D341Med (cell line): ENCODE measurements at places on chromosomes 5 and 9.

DNA sequence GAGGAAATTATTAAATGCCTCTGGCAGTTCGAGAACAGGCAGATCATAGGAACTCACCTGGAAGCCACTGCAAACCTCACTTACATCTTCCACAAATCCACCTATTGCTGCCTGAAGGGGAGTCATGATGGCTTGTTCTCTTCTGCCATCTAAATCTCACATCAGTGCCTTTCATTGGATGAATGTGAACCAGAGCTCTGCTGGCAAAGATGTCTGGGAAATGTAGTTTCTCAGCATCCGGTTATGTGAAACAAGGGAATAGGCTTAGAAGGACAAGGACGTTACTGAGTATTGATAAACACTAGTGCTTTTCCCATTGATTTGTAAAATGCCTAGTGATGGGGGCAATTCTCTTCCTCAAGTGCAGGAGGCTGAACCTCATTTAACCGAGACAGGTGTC is 483.3 kb downstream of the ARHGEF28 start:
- DNase-seq = no peak

DNA sequence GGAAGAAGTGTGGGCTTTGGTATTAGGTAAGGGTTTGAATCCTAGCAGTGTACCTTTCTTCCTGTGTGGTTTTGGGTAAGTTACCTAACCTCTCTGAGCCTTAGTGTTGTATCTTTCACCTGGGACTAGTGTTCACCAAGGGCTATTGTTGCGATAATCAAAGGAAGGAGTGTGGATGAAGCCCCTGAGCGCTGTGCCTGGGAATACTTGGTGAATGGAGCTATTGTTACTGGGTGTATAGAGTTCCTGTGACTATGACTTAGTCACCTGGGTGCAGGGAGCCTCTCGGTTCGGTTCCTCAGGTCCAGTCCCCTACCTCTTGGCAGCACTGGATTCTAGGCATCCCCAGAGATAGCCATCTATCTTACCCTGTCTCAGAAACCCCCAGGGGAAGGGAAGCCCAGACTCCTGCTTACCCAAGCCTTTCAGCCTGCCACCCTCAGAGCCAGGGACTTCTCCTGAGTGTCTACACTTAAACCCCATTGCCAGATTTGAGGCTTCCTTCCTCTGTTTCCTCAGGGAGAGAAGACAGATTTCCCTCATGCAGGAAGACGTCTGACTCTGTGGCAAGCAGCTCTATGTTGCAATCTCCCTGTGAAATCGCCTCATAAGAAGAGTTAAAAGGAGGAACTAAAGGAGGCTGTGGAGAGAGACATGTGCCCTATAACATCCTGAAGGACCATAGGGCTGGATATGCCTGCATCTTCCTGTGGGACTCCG is 181.0 kb upstream of the PITX1 start:
- DNase-seq = peak; percentile 1

DNA sequence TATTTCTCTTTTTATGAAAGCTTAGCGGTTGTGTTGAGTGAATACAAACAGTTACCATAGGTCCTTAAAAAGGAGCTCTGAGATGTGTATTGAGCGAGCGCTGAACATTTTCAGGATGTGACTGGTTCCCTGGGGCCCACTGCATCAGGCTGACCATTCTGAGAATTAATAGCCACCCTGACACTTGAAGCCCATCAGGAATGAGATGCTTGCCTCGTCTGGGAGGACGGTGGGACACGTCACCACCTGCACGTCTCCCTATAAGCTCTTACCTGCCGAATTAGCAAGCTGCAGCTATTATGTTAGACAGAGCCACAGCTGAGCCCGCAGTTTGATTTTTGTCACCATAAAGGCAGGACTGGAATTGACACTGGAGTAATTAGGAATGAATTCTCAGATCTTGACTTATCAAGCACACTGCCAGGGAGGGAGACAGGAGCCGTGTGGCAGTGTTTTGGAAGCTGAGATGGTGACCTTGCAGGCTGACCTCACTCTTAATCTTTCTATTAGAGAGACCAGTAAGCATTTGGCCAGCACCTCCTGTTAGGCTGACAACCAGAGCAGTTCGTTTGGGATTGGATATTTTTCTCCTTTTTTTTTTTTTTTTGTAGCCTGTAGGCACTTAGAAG is 373.1 kb upstream of the WWC1 start:
- no peak for DNase-seq

DNA sequence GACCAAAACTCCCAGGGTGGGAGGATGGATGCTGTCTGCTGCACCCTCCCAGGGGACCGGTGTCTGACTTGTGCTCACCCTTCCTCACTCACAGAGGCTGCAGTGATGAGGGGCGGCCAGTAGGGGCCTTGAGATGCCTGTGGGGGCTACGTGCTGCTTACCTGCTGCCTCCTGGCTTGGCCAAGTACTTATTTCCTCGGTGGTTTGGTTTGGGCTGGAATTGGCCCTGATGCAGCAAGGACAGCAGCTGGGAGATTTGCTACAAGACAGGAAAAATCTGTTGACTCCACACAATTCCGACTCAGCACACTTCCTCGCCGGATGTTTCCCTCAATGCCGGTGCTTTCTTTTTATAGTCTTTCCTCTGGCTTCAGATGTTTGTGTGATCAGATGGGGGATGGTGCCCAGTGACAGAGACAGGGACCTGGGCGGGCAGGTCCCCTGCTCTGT is 6.6 kb downstream of the PCDH12 start:
- peak; percentile 72 for DNase-seq
